CD4-positive, alpha-beta T cell treated with Interleukin-6 for 4 hours (primary cell): ENCODE measurements at places on chromosomes 5 and 9.

GRCh38 chr5:132180134-132180745, 47.4 kb downstream of the P4HA2 start:
- DNase-seq = no peak

GRCh38 chr5:140275837-140276236, 27.1 kb downstream of the PFDN1 start:
- no peak for DNase-seq

GRCh38 chr5:159737263-159737662, 179.0 kb upstream of the ADRA1B start:
- DNase-seq = no peak

DNA sequence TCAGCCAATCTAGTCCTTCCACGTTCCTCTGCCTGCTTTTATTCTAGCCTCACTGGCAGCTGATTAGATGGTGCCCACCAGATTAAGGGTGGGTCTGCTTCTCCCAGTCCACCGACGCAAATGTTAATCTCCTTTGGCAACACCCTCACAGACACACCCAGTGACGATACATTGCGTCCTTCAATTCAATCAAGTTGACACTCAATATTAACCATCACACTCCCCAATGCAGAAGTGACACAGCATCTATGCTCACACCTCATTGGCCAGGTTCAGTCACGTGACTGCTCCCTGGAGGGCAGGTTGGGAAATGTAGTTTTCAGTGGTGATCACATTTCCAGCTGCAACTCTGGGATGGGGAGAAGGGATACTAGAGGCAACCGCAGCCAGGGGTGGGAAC, 13.0 kb downstream of the SUSD3 start:
- peak; percentile 13 for DNase-seq

DNA sequence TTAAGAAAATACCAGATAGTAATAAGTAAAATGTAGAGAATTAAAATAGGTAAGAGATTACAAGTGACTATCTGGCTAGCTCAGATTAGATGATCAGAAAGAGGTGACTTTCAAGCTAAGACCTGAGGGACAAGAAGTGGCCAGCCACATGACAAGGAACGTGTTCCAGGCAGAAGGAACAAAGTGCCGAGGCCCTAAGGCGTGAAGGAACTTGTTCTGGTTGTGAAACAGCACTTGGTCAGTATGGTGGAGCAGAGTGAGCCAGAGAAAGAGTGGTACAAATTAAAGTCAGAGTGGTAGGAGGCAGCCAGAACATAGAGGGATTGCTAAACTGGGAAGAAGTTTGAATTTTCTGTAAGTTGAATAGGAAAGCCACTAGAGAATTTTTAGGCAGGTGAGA, 73.6 kb downstream of the ADRB2 start:
- DNase-seq = no peak

- DNase-seq = no peak
Observed at GRCh38 chr5:1787472-1788047, 12.1 kb downstream of the MRPL36 start.

DNA sequence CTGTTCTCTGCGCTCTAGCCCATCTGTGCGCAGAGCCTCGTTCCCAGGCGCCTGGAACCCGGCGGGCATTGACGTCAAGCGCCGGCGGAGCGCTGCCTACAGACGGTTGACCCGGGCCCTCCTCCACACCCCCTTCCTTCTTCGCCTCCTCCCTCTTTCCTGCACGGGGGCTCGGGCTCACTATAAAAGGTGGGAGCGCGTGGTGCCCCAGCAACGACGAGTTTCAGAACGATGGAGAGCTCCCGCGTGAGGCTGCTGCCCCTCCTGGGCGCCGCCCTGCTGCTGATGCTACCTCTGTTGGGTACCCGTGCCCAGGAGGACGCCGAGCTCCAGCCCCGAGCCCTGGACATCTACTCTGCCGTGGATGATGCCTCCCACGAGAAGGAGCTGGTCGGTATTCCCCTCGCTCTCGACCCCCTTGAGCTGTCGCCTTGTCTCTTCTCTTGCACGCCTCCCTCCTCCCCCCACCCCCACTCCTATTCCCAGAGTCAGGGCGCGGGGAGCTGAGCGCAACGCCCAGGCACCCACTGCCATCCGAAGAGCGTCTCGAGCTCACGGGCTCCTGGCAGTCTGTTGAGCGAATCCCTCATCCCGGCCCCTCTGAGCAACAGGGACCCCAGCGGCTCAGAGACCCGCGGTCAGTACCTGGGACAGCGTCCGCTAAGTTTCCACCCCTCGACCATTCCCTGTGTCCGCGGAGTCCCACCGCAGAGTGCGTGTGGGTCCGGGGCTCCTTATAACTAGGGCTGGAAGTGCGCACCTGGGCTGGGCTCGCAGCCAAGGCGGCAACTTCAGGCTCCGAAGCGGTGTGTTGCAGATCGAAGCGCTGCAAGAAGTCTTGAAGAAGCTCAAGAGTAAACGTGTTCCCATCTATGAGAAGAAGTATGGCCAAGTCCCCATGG, at the start of gene CARTPT:
Gene CARTPT (plus strand): TSS at position 213 of the 902 bp plus-strand sequence. CDS start 19 bp downstream, at position 232.
- DNase-seq = no peak

- DNase-seq = no peak
Observed at GRCh38 chr9:136007276-136007933, 46.2 kb upstream of the UBAC1 start.

GRCh38 chr9:109372246-109372645, 51.4 kb upstream of the EPB41L4B start:
- DNase-seq = no peak

DNA sequence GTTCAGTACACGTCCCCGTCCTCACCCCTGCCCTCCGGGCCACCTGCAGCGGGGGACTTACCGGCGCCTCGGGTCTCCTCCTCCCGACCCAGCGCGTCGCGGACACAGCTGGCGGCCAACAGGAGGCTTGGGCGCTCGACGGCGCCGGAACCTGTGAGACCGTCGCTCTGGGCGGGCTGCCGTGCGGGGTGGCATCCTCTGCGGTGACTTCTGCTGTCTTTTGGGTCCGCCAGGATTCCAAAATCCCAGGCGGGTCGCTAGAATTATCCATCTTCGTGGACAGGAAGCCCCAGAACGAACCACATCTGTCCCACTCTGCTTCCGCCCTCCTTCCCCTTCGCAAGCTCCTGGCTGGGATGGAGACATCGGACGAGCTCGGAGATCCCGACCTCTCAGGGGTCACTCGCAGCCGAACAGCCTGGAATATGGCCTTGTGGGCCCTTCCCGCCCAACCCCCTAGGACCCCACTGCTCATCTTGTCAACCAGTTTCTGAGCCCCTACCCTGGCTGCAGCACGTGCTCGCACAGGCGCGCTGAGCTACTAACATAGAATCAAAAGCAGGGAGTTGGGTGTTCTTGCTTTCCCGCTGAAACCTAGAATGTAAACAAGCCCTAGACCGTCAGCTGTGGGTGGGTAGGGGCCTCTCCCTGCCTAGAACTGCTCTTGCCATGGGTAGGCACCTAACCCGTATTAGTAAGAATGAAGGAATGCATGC, 947 bp upstream of the MARCHF3 start:
- peak; percentile 38 for DNase-seq

GRCh38 chr9:112905084-112905483, 14.4 kb upstream of the SLC46A2 start:
- DNase-seq = no peak

DNA sequence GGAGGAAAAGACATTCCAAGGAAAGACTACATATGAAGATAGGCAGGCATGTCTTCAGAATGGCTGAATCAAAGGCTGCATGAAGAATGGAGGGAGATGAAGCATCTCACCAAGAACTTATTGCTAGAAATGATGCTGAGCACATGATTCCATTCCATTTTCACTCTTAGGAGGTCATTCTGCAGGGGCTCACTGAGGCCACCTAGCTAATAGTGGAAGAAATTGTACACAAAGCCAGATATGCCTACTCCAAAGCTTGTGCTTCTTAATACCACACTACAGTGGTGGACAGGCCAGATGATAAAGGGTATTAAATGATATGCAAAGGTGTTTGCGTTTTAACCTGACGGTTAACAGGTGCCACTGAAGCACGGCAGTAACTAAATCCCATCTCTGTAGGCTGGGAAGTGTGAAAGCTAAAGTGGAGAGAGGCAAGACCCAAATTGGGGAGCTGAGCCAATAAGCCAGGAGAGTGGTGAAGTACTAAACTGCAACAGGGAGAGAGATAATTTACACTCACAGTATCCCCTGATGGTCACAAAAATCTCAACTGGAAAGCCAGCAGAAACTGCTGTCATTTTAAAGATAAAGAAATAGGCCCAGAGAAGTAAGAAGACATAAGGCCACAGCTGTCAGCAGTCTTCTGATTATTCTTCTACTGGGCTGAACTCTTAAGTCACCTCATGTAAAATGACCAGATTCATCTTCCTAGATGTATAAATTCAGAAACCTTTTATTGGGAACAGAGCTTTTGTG, 14.6 kb downstream of the NDUFA8 start:
- DNase-seq = no peak

DNA sequence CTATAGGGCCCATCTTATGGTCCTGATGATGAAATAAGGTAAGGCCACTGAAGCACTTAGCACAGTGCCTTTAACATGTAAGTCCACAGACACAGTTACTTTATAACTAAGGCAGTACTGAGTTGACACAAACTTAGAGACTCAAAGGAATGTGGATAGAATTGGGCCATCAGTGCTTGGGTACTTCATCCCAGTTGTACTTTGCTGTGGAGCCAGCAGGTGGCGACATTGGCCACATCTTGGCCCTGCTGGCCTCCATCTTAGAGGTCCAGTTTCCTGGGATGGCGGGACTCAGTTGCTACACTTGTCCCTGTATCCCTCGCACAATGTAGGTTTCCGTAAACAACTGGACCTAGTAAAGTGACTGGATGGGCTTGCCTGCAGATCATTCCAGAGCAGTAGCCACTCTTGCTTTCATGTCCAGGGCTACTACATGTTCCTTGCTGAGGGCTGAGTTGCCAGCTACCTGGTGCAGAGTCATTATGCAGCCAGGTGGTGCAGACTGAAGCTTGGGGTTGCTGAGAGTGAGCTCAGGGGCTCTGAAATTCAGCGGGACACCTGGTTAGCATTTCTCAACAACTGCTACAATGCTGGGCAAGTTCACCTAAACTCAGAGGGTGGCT, 10.6 kb downstream of the MTAP start:
- peak; percentile 68 for DNase-seq

DNA sequence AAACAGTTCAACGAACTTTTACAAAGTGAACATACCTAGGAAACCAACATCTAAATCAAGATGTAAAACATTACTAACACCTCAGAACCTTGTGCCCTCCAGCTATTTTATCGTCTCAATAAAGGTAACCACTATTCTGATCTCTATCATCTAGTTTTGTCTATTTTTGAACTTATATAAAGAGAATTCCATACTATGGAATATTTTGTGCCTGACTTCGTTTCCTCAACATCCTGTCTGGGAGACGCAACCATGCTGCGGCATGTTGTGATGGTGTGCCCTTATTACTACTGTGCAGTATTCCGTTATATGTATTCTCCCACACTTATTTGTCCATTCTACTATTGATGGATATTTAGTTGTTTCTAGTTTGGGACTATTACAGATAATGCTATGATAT, 99.2 kb downstream of the NR6A1 start:
- DNase-seq = no peak

DNA sequence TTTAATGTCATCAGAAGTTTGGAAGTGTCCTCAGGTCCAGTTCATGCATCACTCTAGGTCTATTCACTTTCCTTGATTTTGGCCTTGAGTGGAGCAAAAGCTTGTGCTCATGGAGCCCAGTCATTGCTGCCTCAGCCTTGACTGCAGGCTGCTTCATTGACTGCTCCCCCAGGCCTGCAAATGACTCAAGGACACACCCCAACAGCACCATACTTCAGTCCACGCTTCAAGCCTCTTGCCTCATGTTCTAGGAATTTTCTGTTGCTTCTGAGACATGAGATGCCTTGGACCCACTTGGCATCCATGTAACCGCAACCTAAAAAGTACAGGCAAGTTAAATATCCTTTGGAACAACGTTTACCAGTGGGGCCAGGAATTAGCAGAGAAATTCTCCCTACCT, 193.7 kb downstream of the PIK3R1 start:
- DNase-seq = no peak

- no peak for DNase-seq
Observed at GRCh38 chr9:74554751-74555419, 57.8 kb downstream of the RORB start.

- DNase-seq = no peak
Observed at GRCh38 chr9:136723362-136723976, 11.1 kb downstream of the DIPK1B start.

DNA sequence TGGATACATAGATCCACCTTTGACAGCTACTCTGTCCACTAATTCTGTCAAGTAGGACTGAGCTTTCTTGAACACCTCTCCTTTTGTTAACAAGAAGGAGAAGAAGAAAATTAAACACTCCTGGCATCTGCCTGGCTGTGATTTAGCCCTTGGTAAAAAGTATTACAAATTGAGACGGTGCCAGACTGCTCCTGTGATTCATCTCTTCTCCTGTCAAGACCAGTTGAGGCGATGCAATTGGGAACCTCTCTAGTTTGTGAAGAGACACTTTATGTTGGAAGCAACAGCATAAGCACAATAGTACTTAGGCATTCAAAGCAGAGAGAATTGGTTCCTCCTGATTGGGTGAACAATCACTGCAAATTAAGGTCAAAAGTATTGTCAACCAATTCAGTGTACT, 72.7 kb downstream of the GHR start:
- no peak for DNase-seq

DNA sequence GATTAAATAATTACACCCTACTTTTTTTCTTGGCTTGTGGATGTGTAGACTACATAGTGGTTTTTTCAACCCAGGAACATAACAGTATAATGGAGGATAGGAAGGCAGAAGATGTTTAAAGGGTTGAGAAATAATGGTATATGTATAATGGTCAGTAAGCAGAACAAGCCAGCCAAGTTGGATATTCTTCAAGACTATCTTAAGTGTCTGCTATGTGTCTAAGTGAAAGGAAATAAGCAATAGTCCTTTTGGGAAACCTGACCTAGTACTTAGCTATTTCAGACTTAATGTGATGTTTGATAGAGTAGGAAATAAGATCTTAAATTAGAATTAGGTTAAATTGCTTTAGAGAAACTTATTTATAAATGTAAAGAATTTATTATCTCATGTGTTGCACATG, 85.7 kb downstream of the PTPDC1 start:
- DNase-seq = no peak
